ENCODE measurements at places on chromosomes 6 and 20.

- DNase-seq, result no peak
Observed at GRCh38 chr6:53750052-53750650, 44.7 kb upstream of the LRRC1 start.

GRCh38 chr20:33878583-33878982 lies 67.4 kb downstream of the CHMP4B start:
- DNase-seq, result no peak

- DNase-seq, result no peak
Observed at GRCh38 chr6:72865467-72865866, 243.6 kb downstream of the KCNQ5 start.

DNA sequence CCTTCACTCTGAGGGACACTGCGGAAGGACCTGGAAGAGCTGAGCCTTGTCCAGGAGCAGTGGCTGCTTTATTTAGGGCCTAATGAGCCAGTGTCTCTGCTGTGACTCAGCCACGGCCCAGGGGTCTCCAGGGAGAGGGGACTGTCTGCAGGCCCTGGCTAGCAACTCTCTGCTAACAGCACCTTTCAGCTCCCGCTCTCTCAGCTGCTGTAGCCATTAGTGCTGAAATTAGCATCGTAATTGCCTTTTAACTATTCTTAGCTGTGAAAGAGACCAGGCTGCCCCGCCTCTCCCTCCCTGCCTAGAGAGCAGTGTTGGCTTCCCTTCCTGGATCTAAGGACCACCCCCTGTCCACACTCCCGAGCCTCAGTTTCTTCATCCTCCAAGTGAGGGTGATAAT lies 53.1 kb upstream of the SLC32A1 start:
- no peak for DNase-seq

DNA sequence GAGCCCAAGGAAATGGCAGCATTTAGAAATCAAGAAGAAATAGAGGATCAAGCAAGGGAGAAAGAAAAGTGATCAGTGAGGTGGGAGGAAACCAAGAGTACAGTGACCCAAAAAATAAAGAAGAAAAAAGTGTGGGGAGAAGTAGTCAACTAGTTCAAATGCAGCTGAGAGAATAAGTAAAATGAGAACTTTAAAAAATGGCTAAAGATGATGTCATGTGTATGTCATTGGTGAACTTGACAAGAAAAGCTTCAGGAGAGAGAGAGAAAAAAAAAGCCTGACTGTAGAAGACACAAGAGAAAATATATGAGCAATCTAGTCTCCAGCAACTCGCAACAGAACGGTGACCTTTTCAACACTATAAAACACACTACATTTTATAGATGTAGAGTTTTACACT lies 6.3 kb downstream of the GPR6 start:
- no peak for DNase-seq

DNA sequence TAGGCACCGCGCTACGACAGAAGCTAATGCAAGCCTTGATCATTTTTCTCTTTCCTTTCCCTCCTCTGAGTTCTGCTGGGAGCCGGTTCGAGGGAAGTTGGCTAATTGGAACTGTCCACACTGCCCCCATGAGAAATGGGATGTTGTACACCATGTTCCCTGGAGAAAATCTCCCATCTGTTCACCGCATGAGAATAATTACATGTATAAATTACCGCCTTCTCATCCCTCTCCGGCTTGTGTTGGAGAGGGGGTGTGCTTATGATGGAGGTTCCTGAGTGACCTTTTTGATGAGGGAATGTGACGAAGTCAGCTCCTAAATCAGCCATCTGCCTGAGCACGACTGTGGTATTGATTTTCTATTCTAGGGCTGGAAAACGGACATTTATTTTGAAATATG lies 320.2 kb upstream of the SULF2 start:
- no peak for DNase-seq
